ENCODE measurements at places on chromosomes 3 and 15.

DNA sequence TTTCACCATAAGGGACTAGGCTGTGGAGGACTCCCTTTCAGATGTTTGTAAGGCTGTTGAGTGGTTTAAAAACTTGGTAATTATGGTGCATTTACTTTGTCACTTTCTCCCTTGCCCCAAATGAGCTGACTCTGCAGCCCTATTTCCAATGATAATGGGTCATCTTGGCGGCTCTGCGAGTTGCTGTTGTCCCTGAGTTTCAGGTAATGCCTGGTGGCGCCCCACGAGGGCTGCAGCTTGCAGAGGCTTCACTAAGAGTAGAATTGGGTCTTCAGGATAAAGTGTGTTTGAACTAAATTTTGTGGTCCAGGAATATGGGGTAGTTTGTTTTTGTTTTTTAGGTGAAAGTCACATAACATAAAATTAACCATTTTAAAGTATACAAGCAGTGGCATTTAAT lies 450.1 kb upstream of the CFAP20DC start:
- no peak for DNase-seq

- DNase-seq: no peak
These were observed 130.9 kb upstream of the TP63 start for GRCh38 chr3:189500299-189500698.

DNA sequence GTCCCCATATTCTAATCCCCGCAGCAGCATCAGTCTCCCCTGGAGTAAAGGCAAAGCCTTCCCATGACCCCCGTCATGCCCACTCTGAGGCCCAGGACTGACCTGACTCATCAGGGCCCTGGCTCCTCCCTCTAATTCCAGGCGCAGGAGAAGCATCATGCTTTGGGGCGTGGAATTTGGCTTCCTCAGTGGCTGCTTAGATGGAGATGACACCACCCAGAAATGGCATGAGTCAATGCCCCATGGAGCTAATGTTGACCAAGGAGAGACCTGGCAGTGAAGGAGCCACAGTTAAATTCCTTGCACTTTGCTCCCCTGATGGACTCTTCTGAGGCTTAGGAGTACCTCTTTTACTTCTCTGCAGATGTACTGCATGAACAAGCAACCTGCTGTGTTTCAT lies 204.2 kb upstream of the PROK2 start:
- DNase-seq: no peak

DNA sequence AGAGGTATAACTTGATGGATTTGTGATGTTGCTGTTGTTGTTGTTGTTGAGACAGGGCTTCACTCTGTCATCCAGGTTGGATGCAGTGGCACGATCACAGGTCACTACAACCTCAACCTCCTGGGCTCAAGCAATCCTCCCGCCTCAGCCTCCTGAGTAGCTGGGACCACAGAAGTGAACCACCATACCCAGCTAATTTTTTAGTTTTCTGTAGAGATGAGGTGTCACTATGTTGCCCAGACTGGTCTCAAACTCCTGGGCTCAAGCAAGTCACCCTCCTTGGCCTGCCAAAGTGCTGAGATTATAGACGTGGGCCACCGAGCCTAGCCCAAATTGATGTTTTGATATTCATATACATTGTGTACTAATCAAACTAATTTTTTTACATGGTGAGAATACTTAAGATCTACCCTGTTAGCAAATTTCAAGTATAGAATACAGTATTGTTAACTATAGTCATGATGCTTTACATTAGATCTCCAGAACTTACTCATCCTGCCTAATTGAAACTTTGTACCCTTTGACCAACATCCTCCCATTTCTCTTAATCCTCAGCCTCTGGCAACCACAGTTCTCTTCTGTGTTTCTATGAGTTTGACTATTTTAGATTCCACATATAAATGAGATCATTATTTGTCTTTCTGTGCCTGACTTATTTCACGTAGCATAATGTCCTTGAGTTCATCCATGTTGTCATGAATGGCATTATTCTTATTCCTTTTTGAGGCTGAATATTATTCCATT lies 23.2 kb downstream of the LMCD1 start:
- DNase-seq: no peak

- DNase-seq: no peak
These were observed 12.1 kb downstream of the MRPS22 start for GRCh38 chr3:139355891-139356290.

DNA sequence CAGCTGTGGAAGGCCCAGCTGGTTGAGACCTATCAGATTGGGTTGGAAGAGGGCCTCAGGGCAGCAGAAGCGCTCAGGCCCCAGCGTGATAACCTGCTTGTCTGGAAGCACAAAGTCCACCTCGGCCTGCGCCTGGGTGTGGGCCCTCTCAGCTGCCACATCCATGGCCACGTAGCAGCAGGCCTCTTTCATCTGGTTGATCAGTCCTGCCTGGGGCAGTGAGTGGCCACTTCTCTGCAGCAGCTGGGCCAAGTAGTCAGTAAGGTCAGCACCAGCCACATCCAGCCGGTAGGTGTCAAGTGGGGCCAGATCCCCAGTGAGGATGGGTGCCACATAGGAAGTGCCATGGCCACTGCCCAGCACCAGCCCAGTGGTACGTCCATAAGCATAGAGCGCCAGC lies 3.9 kb upstream of the CAMKV start:
- no peak for DNase-seq

DNA sequence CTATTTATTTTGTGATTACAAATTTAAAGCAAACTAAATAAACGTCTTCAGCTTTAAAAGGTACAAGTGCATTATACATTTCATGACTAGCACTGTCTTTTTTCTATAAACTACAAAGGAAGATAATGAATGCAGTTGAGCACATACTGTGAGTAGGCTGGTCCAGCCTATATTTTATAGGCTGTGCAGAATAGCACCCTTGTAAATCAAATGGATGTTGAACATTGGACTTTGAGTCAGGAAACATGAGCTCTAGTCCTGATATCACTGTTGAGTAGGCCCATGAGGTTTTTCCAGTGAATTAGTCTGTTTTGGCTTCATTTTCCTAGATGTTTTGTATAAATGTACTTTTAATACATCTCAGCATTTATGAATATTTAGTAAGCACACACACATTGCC lies 447.3 kb upstream of the KCNMB2 start:
- no peak for DNase-seq

DNA sequence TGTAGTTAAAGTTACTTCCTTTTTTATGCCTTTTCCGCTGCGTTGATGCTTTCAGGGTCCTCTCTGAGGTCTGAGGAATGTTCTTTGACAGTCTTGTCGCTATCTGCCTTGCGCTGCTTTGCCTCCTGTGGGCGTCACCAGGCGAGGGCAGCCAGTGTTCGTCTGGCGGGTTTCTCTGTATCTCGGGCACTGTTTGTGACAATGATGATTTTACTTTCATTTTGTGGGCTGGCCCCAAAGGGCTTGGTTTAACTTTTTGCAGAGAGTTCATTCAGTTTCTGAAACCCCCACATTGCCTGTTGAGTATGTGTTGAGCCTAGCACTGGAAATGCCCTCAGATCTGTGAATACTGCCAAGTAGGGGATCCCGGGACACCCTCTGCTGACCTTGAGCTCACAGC lies 24.6 kb upstream of the SACM1L start:
- DNase-seq: peak; percentile 77

- DNase-seq: no peak
These were observed 520 bp downstream of the MESD start for GRCh38 chr15:80989081-80989517.

- DNase-seq: no peak
These were observed 24.1 kb downstream of the EAF1 start for GRCh38 chr3:15451216-15452113.

- no peak for DNase-seq
These were observed 130.2 kb upstream of the LMOD3 start for GRCh38 chr3:69252631-69253030.

DNA sequence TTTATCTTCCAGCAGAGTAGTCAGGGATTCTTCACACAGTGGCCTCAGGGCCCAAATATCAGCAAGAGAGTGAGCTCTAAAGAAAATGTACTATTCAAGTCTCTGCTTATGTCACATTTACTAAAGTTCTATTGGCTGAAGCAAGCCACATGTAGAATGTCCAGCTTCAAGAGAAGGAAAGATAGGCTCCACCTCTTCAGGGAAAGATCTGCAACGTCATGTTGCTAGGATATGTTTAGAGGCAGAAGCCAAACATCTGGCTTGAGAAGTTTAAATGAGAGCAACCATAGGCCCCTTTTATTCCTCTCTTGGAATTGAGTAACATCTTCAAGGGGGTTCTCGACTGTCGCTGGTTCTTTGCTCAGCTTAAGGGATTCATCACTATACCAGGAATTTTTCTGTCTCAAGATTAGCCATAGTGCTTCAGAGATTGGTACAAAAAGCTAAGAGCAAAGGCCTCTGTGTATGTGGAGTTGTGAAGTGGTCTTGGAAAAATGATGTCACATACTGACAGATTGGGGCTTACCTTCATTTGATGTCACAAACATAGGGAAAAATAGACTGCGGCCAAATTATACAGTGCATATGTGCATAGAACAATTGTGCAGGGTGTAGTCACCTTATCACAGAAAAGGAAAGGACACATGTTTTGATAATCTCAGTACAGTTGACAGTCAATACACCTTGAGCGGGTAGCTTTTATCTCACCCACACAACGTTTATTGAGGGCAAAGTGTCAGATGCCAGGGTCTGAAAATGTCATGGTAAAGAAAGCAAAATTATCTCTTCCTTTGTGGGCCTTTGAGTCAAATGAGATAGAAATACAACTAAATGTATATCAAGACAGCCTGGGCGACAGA lies 11.3 kb upstream of the THRB start:
- no peak for DNase-seq

DNA sequence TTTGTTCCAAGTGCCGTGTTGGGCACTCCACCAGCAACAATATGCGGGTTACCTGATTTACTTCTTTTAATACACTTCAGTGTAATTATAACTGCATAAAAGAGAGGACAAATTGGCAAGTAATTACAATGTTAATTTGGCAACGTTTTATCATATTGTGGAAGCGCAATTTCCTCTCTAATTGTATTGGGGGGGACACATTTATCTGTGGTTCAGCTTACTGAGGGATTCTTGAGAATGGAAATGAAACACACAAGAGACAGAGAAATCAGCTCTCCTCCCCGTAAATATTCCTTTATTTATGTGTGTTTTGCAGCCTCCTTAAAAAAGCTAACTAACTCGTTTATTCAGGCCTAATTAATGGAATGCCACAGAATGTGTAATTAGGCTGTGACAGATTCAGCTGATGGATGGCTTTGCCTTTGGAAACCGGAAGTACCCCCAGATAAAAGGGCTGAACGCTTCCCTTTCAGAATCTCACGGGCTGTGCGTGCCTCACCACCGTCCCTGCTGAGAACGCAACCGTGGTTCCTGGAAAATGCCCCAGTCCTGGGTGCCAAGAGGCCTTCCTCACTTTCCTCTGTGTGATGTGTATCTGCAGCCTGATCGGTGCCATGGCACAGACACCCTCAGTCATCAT lies 247.1 kb upstream of the ST8SIA2 start:
- no peak for DNase-seq

DNA sequence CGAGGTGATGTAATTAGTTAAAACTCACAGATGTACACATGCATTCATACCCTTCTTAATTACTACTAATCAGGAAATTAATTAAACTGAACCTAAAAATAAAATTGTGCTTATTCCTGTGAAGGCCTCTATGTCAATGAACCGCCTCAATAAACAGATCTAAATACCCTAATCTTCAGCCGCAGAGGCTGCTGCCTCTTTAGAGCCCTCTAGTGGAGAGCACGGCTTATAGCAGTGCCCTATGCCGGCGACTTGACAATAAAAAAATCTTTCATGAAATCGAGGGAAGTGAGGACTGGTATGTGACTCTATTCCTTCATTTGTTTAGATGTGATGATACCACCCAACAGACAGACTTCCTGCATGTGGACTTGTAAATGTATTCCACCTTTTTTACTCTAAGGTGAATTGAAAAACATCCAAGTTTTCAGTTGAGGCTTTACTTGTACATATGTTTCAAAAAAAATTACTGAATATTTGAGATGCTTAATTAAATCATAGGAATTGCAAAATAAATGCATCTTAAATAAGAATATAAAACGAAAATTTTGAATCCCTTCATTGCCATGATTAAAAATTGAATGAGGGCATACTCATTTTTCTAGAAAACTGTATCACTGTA lies 8.3 kb upstream of the EPHA3 start:
- peak; percentile 21 for DNase-seq

DNA sequence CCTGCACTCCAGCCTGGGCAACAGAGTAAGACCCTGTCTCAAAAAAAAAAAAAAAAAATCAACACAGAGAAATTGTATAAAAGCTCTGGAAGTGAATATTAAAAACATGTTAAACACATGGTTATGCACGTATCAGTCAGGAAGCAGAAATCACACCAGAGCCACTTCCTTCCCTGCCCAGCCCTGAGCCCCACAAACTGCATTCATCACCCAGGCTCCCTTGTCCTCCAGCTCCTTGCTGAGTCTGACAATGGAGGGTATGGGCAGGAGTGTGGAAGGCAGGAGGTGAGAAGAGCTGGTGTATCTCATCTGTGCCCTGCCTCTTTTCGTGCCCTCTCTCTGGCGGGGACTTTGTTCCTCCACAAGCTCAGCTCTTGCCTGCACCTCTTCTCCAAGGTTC lies 12.1 kb upstream of the LOXL1 start:
- no peak for DNase-seq

GRCh38 chr3:31364711-31365110 lies 168.0 kb upstream of the STT3B start:
- no peak for DNase-seq

DNA sequence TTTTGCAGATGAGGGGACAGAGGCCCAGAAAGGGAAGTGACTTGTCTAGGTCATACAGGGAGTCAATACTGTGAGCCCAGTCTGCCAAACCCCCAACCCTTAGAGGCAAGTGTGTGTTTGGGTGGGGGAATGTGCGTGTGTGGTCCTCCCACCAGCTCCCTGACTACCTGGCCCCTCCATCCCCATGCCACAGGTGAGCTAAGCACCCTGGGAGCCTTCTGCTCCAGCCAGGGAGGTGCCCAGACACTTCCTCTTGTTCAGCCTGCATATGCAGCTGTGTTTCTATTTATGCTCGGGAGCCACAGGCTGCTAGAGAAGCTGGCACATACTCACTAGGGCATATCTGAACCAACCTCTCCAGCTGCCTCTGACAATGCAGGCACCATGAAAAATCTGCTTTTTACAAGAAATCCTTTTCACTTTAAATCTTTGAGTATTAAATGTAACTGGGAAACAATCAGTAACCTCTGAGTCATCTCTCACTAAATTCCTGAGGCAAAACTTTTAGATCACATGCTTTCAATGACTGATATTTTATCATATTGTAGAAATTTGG lies 20.7 kb downstream of the TBC1D2B start:
- DNase-seq: peak; percentile 38

- DNase-seq: no peak
These were observed 156.5 kb upstream of the SLC2A2 start for GRCh38 chr3:171183042-171183441.

DNA sequence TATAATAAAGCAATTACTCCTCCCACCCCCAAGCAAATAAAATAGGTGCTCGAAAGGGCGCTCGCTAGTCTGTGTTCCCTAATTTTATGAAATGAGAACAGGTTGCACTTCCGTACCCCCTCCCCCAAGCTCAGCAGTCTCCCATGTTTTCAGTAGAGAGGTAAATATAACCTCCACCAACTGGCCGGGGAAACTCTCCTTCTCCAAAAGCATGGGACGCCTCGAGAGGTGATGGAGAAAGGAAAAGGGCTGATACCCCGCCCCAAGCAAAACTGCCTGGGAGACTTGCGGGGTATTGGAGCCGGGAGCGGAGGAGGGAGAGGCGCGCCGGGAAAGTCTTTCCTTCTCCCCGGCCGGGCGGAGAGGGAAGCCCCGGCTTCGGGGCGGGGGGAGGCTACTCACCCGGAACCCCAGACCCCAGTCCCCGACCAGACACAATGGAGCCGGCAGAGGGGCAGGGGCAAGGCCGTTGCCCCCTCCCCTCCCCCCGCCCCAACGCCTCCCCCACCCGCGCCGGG lies 605 bp downstream of the DCUN1D1 start:
- DNase-seq: peak; percentile 46

GRCh38 chr3:32870373-32871095 lies 52.7 kb downstream of the TRIM71 start:
- DNase-seq: no peak
